ENCODE measurements at places on chromosomes 12 and 14.

- DNase-seq: no peak
Measured at GRCh38 chr12:48780381-48781025, 8.4 kb downstream of the ADCY6 start.

GRCh38 chr12:98741556-98742265, 96.6 kb downstream of the APAF1 start:
- DNase-seq: no peak

DNA sequence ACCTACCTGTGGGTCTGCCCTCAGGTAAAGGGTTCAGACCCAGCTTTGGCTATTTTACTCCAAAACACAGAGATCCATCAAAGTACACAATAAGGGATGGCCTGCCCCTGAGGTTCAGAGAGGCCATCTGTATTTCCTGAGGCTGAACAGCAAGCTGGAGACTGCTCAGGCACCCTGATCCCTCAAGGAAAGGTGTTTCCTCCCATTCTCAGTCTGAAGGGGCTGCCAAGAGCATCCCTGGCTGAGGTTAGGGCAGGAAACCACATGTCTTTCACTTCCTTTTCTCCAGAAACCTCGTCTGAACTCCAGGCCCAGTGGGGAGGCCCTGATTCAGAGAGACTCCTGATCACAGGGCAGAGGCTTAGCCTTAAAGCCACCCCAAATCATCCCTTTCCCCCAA, 1.5 kb downstream of the RILPL1 start:
- no peak for DNase-seq

GRCh38 chr14:89921346-89921745, 33.2 kb downstream of the EFCAB11 start:
- no peak for DNase-seq

GRCh38 chr14:91065266-91065665, 4.8 kb upstream of the RPS6KA5 start:
- DNase-seq: no peak

DNA sequence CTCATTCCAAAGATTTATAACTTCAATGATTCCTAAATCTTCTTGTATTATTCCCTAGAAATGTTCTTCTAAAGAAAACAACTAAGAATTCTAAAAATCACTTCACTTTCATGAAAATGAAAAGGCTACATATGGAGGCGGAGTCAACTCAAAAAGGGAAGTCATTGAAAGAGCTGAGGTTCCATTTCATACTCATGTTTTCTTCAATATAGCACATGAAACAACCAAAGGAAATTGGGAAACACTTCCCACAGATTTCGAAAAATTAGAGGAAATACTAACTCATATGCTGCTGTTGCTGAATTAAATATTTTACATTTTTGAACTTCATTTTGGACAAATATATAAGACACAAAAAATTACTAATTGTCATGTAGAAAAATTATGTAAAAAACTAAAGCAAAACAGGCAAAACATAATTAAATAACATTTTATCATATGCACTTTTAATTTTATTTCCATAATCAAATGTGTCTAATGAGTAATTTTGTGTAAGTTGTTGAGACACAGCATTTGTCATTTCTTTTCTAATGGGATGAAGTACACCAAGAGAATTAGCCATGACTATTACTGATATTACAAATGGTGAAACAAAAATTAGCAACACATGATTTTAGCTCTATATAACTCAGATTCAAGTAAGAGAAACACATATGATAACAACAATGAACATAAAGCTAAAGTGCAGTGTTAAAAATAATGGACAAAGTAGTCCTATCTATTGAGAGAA, at the start of gene CD163:
Gene CD163, minus strand, starts transcription at position 92 of the 730 bp plus-strand sequence. Its CDS starts 87 bp downstream, at position 5.
- DNase-seq: no peak

DNA sequence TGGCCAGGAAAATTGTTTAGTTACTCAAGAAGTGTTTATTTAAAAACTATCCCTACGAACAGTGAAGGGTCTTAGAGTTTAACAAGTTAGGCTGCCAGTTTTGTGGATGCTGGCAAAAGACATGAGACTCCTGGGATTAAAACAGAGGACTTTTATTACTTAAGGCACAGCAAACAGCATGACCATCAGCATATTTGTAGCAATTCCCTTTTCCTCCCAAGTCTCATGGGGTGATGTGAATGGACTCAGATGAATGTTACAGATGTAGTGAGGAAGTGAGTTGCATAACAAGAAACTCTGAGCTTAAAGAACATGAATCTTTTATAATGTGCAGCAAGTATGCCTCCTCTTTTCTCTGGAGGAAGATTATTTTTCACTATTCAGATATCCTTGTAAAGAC, 695.8 kb downstream of the RPS29 start:
- no peak for DNase-seq

- no peak for DNase-seq
Measured at GRCh38 chr12:92771001-92771400, 68.2 kb downstream of the PLEKHG7 start.

DNA sequence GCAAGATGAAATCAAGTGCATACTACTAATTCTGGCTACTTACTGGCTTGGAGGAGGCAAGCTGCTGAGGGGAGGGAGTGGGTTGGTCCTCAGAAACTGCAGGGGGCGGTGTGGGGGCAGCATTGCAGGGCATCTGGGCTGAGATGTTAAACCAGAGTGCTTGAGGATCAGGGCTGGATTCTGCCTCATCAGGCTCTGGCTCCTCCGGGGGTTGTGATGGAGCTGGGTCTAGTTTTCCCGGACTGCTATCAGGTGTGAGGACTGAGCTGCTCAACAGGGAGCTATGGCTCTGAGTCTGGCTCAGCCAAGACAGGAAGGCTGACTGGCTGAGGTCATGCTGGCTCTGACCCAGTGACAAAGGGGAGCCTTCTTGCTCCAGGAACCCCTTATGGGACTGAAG, 28.6 kb downstream of the BAZ2A start:
- DNase-seq: no peak

DNA sequence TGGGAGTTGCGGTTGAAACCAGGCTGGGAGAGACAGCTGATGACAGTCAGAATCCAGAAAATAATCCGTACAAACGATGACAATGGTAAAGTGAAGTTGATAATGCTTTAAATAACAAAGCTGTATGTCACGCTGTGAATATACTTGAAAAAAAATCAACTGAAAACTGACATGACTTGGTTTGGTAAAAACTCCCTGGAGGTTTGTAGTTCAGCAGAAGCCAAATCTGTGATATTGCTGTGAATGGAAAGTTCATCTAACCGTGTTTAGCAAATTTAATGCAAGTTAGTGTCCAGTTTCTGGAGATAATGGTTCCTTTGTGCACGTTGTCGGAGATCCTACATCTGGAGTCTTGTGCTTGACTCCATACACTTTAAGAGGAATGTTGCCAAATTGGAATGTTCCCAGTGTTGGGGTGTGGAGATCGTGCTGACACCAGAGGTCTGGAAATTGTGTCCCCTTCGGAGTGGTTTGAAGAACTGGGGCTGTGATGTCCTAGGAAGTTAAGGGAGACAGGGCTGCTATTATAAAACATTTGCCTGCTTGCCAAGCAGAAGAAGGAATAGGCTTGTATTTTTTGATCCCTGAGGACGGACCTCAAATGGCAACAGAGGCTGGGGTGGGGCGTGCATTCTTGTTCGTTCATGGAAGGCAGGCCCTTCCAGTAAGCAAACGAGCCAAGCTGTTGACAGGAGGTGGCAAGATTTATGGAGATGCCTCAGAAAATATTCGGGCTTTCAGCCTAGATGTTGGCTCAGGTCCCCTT, 30.6 kb downstream of the PPFIBP1 start:
- DNase-seq: no peak

GRCh38 chr12:93460902-93461301, 6.4 kb upstream of the MRPL42 start:
- no peak for DNase-seq

DNA sequence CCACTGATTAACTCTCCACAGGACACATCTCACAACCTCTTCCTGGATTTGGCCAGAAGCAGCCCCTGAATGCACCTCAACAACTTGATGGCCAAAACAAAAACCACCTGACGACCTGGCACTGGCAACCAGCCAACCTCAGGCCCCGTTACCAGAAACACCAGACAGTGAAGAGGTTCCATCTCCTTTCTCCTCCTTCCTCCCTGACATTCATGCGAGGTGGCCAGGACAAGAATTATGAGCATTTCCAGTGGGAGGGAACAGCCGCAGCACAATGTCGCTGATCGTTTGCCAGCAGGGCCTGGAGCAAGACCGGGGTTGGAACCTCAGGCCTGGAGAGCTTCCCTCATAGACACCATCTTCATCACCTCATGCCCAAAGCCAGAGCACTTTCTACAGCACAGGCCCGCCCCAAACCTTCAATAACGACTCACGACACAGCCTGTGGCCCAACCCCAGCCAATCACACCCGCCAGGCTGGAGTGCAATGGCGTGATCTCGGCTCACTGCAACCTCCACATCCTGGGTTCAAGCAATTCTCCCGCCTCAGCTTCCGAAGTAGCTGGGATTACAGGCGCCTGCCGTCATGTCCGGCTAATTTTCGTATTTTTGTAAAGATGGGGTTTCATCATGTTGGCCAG, 48.7 kb downstream of the CCDC88C start:
- no peak for DNase-seq

DNA sequence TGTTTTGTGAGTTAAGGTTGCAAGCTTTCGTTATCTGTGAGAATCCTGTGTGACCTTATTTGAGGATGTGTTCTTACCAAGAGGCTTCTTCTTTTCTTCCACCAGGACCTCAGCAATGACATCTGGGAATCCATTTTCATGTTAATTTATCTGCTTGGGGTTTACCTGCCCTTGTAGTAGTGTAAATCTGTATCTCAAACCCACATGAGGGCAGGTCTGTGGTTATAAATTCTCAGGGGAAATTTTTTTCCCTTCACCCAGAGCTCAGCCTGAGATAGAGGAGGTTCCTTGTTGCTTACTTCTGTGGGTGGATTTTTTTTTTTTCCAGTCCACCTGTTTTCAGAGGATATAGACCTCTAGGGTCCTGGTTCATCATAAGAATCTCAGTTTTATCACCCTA, 70.8 kb downstream of the AKAP6 start:
- no peak for DNase-seq

DNA sequence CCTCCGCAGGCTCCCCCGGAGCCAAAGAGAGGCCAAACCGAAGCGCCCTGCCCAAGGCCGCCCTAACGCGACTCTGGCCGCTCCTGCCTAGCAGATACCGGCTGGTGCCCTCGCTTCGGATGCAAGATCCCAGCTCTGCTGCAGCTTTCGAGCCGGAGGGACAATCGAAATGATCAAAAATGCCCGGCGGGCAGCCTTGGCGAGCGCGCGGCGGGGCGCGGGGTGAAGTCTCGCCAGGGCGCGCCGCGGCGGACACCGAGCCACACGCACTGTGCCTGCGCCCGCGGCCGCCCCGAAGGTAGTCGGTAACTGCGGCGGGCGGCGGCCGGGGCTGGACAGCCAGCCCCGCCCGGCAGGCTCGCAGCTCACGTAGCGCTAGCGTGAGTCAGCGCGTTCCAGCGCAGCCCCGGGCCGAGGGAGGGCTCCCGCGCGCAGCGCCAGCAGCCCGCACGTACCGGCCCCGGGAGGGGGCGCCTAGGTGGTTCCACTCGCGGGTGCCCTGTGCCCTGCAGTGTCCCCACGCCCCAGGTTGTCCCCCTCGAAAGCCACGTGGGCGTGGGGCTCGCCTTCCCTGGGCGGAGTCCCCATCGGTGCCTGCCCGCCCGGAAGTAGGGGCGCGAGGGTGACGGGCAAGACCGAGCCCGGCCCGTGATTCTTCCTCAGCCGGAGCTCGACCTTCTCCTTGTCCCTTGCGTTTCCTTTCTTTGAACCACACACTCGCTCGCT, 109.2 kb upstream of the EGLN3 start:
- peak; percentile 21 for DNase-seq

GRCh38 chr12:72272731-72273498, 745 bp downstream of the TRHDE start:
- no peak for DNase-seq

DNA sequence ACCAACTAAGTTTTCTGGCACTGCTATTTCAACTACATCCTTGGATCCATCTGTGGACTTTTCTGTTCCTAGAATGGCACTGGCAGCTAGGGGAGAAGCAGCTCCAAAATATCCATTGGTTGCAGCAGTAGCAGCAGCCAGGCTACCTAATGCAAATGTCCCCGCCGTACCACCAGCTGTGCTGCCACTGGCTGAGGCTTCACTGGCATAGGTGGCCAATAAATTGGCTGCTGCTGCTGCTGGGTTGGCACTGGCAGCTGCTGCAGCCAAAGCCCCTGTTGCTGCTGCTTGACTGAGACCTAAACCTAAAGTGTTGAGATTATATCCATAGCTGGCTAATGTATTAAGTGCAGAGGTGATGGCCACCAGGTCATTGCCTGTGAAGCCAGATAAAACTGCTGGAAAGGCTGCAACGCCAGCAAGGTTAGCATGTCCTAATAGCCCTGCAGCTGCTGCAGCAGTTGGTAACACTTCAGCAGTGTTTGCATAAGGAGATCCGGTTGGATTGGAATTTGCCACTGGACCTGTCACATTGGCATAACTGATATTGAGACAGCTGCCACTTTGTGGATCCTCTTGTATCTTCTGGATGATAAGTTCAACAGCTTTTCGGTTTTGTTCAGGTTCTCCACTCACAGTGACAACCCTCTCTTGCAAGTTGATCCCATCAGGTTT, 149.5 kb downstream of the NOVA1 start:
- no peak for DNase-seq

GRCh38 chr12:14771651-14772137, 31.6 kb downstream of the WBP11 start:
- DNase-seq: no peak

GRCh38 chr14:105492031-105492970, 1.3 kb downstream of the TEDC1 start:
- no peak for DNase-seq

GRCh38 chr12:9810671-9811070, 16.6 kb upstream of the KLRF1 start:
- no peak for DNase-seq

- no peak for DNase-seq
Measured at GRCh38 chr14:48253020-48253419, 577.6 kb upstream of the MDGA2 start.

- no peak for DNase-seq
Measured at GRCh38 chr14:98022541-98023520, 1225.6 kb downstream of the VRK1 start.

DNA sequence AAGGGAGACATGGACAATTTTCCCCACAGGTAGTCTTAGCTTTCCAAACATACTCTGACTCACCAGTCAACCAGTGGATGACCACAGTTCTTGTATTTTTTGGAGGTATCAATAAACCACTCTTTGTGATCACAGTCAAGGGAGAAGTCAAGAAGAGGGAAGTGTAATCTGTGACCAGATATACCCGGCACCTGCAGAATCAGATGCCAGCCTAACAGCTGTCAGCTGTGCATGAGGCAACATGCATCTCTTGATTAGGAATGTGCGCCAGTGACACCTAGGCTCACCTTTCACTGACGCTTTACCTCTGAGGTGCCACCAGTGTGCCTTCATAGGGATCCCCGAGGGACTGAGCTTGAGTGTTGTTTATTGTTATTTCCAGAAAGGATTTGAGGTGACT, 20.0 kb downstream of the PROX2 start:
- no peak for DNase-seq

- DNase-seq: no peak
Measured at GRCh38 chr14:22271838-22272799, 316.9 kb downstream of the DAD1 start.

All from stimulated activated CD8-positive, alpha-beta memory T cell treated with anti-CD3 and anti-CD28 coated beads, Interleukin-2, amount 100 ng/mL, for 1 hour (primary cell).